Stimulated activated CD8-positive, alpha-beta memory T cell treated with anti-CD3 and anti-CD28 coated beads, Interleukin-15, amount 100 ng/mL, for 4 hours (primary cell): ENCODE measurements at places on chromosomes 2 and 18.

- no peak for DNase-seq
Measured at GRCh38 chr2:190980630-190981209, 33.3 kb downstream of the STAT1 start.

GRCh38 chr2:147232225-147232669, 612.6 kb upstream of the ACVR2A start:
- no peak for DNase-seq

DNA sequence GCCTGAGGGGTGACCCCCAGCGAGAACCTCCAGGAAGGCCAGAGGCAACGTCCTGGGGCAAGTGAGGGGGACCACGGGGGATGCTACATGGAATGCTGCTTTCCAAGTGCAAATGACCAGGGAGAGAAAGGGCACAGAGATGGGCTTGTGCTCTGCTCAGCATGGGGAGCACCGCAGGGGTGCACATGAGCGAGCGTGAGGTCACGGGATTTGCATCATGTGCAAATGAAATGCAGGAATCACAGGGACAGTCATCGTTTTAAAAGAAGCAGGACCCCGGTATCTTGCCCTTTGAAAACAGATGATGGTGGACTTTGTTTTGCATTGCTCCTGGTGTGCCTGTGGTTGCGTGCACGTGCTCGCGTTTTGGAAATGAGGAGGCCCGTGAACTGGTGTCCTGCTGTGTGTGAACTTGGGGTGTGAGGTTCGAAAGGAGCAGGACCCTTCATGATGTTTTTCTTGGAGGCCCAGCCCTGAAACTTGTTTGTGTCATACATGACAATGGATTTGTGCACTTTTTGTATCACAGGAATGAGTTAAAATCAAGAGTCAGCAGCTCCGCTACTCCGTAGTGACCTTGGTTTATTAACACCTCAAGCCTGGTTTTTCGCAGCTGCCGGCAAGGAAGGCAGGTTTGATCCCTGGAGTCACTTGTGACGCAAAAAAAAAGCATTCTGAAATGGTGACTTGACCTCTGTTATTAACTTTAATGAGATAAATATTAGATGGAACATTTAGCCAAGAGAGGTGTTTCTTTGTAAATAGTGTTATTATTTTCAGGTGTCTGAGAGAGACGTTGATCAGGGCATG, 234.5 kb downstream of the LDLRAD4 start:
- DNase-seq = no peak

- no peak for DNase-seq
Measured at GRCh38 chr2:113309655-113310387, 31.1 kb upstream of the PAX8 start.

DNA sequence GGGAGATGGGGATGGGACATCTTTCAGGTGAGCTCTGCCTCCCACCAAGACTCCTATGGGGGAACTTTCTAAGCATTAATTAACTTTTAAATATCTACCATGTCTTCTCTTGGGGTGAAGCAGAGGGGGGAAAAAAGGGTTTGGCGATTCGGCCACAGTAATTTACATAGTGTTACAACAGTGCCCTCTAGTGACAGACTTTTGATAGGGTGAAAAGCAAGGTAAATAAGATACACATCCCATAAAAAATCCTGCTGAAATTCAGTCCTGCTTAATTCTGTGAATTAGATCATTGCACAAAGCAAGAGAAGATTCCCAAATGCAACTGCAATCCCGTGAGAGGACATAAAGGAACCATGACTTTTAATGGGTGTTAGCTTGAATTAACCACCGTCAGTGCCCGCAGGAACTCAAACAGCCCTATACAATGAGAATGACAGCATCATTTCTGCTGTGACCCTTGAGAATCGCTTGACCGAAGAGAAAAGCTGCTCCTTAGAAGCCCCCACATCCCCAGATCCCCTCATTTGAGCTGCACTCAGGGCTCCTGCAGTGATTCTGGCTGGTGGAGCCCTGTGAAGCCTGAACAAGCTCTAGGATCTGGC, 32.8 kb downstream of the FAM124B start:
- no peak for DNase-seq

DNA sequence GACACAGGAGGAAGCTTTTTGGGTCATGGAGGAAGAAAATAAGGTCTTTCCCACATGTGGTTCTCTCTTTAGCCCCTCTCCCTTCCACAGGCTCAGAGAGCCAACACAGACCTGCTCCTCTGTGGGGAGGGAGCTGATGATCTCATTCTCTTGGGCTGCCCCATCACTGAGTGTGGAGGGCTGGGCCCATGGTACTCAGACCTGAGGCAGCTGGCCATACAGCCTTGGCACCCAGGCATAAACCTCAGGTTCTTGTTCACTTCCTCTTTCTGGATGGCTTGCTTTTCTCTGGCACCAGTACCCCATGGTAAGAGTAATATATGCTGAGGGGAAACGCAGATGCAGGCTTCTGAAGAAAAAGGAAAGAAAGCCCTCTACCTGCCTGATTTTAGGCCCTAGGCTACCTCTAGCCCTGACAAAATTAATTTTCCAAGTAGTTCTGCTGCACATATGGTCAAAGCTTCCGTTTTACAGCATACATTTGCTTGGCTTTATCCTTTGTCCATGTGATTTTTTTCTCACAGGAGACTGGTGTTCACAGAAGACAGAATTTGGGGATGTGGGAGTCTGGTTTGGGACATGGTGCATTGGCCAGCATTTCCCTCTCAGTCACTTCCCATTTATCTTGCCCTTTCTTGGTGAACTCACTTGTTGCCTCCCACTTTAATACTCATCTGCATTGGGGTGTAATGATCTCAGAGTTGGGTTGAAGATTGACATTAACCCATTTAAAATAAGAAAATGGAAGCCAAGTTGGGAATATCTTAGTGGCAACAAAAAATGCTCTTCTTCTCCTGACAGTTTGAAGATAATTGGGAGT, 11.1 kb downstream of the DHRS9 start:
- DNase-seq = no peak
